Fibroblast of skin of right quadriceps (primary cell): ENCODE measurements at places on chromosomes 11 and 22.

DNA sequence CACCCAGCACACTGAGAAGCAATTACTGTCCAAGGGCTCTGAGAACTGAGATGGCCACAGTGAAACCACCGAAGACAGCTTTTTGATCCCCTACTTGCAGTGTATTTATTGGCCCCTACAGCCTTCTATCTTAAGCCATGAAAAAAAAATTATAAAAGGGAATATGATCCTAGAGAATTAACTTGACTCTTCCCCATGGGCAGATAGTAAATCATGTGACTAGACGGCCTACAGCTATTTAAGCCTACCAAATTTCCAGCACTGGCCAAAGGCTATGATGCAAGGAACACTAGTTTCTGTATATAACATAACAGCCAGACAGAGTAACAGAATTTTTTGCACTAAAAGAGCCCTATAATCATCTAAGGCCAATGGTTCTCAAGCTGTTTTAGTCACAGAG is 53.8 kb downstream of the KCNA4 start:
- DNase-seq: no peak

GRCh38 chr11:92738276-92738675 is 231.2 kb upstream of the MTNR1B start:
- DNase-seq: peak; percentile 19

DNA sequence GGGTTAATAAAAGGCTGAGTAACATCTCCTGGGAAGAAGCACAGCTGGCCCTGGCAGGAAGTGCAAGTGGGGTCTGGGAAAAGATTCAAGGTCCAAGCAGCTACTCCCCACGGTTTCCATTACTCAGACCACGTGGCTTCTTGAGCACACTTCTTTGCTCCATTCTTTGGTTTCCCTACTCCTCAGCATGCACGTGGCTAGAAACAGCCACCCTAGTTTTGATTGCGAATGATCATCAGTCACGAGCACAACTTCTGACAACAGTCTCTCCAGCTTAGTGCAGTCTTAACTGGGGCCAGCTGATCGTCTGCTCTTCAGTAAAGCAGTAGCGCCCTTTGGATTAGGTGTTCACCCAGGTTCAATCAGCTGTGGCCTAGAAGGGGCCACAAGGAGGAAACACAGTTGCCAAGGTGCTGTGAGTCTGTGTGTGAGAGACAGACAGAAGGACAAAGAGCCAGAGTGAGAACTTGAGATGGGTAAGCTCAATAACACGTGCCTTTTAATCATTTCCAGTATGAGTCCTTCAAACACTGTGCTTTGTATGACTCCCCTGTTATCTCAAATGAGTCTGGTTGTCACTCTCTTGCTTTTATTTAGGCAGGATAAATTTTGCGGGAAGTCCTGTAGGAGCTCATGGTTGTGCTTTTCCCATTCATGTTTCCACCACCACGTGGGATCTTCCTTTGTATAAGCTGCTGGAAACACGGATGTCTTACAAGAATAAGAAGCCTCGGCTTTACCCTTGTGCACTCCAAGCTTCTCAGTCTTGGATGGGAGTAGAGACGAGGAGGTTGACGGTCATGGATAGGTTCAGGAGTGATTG is 901 bp upstream of the PARVA start:
- DNase-seq: peak; percentile 74

DNA sequence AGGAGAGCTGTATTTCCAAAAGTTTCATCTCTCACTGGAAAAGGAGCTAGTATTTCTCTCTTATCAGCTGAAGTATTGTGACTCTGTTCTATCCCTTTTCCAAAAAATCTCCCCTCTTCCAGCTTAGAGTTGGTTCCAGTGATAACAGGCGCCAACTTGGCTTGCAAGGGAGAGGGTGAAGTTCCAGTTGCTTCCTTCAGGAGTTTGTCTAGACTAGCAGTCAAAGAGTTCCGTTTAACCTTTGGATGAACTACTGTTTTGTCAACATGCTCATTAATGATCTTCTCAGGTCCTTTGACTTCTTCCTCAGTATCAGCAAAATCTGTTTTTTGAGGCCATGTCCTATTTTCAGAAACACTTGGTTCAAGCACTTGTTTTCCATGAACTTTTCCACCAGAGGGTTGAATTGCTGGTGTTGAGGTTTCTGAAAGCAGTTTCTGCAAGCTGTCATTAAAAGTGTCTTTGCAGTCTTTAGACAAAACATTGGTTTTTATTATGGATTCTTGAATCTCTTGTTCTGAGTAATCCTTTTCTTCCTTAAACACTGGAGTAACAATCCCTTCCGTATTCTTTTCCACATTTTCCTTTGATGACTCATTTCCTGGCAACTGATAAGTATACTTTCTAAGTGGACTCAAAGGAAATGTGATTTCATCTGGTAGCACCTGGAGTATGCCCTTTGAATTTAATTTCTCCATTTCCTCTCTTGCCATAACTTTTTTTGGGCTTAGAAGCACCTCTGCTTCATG is 39.7 kb upstream of the CCDC89 start:
- peak; percentile 92 for DNase-seq

- no peak for DNase-seq
Measured at GRCh38 chr11:62423012-62423411, 4.2 kb downstream of the SCGB1A1 start.

GRCh38 chr11:27693398-27693797 is 6.9 kb downstream of the BDNF start:
- DNase-seq: no peak
